Activated T-helper 9 cell treated with anti-CD3 and anti-CD28 coated beads, Interleukin-2, amount 50 U/mL, for 16 hours (primary cell): ENCODE measurements at places on chromosomes 2 and 18.

GRCh38 chr2:209547726-209548125, 123.9 kb downstream of the MAP2 start:
- no peak for DNase-seq

GRCh38 chr2:205358351-205358815, 323.9 kb upstream of the NRP2 start:
- DNase-seq, result no peak

DNA sequence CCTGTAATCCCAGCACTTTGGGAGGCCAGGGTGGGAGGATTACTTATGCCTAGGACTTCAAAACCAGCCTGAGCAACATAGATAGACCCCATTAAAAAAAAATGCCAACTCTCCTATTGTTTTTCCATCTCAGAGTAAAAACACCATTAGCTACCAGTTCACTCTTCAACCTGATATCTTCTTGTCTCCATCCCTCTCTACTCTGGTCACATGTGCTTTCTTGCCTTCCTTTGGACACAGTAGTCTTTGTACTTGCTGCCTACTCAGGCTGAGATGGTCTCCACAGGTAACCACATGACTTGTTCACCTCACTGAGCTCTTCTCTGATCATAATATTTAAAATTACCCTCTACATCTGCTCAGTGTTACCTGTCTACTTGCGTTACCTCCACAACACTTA, 5.0 kb downstream of the MALT1 start:
- DNase-seq, result no peak

DNA sequence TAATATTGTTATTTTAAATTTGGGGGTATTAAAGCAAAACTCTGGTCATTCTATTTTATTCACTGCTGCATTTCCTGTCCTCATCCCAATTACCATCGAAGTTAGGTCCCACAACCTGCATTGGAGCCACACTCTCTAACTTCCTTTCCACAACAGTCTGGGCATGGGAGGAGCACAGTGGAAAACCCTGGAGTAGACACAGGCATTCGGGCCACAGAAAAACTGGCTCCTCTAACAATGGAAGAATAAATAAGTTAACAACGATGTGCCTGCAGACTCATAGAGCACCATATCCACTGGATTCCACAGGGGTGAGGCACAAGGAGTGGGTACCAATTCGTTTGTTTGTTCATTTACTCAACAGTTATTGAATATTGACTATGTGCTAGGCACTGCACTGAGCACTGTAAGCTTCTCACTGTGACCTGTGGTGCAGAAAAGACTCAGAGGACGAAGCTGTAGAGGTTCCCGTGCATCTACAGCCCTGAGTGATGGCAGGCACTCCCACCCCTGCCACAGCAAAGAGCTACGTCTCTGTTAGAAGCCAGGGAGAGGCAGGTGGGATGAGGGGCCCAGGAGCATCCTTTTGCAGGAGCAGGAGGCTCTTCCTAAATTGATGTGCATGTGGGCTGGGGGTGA, 154.2 kb upstream of the PGAP1 start:
- no peak for DNase-seq

DNA sequence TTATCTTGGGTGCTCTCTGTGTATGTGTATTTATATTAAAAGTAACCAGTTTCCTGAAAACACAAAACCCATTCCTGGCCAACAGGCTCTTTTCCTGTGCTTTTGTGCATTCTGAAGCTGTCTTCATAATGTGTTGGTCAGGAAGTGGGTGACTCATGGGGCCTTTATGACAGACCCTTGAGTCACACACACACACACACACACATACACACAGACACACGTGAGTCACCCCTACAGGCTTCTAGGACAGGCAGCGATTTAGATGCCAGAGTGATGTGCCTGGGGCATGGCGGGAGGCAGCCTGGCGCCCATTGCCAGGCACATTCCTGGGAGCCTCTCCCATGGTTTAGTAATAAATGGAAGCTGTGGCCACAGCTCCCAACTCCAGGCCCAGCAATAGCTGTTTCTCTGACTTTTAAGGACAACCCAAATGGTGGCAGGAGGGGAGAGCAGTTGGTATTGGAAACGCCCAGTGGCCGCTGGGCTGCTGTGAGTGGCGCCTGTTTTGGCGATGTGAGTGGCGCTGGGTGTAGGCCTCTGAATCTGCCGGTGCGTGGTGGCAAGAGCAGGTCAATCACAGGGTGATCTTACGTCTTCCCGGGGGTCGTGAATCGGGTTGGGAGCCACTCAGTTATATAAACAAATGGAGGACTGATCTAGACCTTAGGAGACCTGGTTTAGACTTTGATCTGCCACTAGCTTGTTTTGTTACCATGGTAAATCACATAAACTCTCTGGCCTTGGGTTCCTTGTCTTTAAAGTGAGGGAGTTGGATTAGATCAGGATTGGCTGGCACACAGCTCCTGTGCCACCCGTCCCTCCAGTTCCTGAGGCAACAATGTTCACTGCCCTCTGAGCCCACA, 150.7 kb upstream of the DLX2 start:
- peak; percentile 48 for DNase-seq

DNA sequence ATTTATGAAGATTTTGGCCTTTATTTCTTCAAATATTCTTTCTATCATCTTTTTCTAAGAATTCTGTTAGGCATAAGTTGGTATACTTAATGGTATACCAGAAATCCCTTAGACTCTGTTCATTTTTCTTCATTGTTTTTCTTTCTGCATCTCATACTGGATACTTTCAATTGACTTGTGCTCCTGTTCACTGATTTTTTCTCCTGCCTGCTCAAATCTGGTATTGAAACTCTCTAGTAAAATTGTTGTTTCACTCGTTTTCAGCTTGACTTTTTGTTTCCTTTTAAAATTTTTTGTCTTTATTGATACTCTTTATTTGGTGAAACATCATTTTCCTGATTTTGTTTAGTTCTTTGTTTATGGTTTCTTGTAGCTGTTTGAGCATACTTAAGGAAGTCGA, 243.2 kb downstream of the TRIB2 start:
- DNase-seq, result no peak
